ENCODE measurements at places on chromosomes 2 and 18.

DNA sequence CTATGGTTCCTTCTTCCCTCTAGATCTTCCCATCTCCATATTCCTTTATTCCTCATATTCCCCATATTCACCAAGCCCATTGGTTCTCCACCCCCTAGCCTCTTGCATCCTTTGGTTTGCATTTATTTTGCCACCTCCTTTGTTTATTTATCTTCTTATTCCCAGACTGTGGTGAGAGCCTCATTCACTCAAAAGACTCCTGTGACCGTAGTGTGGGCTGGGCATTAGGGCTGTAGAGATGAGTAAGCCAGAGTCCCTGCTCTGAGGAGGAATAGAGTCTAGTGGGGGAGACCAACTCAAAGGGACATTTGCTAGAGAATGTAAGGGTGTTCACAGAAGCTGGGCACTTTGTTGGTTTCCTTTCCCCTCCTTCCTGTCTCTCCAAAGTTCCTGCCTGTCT lies 8.3 kb downstream of the ATG16L1 start:
- DNase-seq, result no peak

DNA sequence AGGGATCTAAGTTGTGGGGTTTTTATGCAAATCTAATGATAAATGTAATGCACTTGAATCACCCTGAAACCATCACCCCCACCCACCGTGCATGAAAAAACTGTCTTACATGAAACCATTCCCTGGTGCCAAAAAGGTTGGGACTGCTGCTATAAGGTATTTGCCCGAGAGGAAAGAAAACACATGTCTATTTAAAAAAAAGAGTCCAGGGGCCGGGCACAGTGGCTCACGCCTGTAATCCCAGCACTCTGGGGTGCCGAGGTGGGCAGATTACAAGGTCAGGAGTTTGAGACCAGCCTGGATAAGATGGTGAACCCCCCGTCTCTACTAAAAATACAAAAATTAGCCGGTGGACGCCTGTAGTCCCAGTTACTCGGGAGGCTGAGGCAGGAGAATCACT lies 1372.8 kb upstream of the CDH2 start:
- DNase-seq, result no peak

- DNase-seq, result no peak
Observed at GRCh38 chr2:237227592-237228280, 142.0 kb downstream of the COPS8 start.

- no peak for DNase-seq
Observed at GRCh38 chr18:64436111-64436510, 287.2 kb upstream of the LINC00305 start.

GRCh38 chr2:215143458-215143857 lies 5.0 kb upstream of the ABCA12 start:
- DNase-seq, result no peak

All from stimulated activated CD8-positive, alpha-beta memory T cell treated with anti-CD3 and anti-CD28 coated beads, Interleukin-7, amount 100 ng/mL, for 1 hour (primary cell).